ENCODE measurements at places on chromosomes 1 and 21.

DNA sequence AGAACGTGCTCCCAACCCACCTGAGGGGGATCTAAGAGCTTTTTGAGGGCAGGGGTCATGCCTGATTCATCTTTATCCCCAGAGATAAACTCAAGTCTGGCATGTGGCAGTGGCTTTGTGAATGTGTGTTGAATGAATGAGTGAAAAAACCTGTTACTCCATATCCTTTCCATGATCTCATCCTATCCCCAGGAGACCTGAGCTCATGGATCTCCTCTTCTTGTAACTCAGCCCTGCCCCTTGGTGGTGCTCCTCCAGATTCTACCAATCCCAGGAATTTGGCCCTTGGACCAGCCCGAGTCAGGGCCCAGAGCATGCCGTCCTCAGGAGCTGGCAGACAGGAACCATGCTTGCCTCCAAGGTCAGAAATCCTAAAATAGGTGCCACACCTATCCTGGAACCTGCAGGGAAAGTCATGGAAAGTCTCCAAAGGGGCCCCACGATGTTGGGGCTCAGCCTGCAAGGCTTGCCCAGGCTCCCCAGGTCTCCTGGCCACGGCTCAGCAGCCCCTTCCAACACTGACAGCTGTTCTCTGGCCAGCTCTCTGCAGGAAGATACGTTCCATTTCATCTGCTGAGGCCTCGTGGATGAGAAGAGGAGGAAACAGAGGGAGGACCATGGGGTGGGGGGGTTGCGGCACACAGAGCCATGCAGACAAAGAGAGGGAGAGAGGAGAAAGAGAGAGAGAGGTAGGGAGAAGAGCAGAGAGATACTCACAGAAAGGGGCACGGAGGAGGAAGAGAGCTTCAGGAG lies 214.6 kb downstream of the TRABD2B start:
- no peak for DNase-seq

GRCh38 chr21:32539378-32539777 lies 45.9 kb downstream of the TCP10L start:
- DNase-seq: no peak

DNA sequence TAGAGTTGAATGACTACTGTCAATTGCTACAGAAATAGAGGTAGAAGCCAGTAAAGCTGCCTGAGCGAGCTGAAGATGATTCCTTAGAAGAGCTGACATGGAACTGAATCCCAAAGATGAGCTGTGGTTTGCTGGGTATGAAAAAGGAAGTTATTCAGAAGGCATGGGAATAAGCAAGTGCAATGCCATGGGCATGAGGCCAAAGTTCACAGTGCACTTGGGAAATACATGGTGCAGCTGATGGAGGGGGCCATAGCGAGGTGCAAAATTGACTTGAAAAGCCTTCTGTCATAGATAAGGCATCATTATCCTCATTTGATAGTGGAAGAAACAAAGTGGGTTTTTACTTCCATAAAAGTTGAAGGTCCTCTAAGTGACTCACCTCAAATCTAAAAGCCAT lies 88.6 kb downstream of the NEK7 start:
- DNase-seq: no peak

DNA sequence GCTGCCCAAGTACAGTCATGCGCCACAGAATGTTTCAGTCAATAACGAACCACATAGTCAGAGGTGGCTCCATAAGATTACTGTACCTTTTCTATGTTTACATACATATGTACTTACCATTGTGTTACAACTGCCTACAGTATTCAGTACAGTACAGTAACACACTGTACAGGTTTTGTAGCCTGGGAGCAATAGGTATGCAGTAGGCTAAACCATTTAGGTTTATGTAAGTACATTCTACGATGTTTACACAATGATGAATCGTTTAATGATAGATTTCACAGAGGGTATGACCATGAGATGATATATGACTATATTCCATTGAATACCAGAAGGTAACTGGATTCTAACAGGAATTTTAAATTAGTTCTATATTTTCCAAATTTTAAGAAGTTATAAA lies 10.5 kb downstream of the YY1AP1 start:
- DNase-seq: no peak

DNA sequence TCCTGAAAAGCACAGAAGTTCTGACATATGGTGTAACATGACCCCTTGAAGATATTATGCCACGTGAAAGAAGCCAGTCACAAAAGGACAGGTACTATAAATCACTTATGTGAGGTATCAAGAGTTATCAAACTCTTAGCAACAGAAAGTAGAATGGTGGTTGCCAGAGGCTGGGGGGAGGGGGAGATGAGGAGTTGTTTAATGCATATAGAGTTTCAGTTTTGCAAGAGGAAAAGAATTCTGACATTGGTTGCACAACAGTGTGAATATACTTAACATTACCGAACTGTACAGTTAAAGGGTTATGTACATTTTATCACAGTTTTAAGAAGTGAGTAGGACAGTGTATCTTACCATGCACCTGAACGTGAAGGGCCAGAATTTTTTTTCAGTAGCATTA lies 80.0 kb downstream of the USP25 start:
- no peak for DNase-seq

- DNase-seq: no peak
These were observed 404.7 kb downstream of the LMO4 start for GRCh38 chr1:87733386-87733785.

- no peak for DNase-seq
These were observed 2.2 kb downstream of the TTC3 start for GRCh38 chr21:37075214-37075770.

GRCh38 chr1:177411381-177411780 lies 240.6 kb downstream of the BRINP2 start:
- DNase-seq: no peak

DNA sequence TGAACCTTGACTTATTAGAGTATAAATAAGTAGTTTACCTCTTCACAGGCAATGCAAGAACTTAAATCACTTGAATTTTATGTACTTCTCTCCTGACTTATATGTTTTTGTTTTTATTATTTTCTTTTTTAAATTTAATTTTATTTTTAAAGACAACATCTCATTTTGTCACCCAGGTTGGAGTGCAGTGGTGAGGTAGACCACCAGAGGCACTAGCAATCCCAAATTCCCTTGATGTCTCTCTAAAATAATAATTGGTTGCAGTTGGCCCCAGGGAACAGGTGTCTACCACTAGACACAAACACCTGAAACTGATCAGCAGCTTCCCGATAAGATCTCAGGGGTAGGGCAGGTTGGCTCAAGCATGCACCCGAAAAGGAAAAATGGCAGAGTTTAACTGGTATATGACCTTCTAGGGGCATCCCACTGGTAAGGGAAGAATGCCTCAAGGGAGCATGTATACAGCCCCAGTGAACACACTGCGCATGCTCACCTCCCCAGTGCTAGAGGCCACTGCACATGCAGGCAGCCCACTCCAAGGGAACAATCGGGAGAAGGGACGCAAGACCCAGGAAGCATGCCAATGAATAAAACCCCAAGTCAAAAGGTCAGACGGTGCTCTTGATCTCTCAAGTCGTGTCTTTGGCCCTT lies 14.6 kb downstream of the EXOC8 start:
- DNase-seq: no peak

DNA sequence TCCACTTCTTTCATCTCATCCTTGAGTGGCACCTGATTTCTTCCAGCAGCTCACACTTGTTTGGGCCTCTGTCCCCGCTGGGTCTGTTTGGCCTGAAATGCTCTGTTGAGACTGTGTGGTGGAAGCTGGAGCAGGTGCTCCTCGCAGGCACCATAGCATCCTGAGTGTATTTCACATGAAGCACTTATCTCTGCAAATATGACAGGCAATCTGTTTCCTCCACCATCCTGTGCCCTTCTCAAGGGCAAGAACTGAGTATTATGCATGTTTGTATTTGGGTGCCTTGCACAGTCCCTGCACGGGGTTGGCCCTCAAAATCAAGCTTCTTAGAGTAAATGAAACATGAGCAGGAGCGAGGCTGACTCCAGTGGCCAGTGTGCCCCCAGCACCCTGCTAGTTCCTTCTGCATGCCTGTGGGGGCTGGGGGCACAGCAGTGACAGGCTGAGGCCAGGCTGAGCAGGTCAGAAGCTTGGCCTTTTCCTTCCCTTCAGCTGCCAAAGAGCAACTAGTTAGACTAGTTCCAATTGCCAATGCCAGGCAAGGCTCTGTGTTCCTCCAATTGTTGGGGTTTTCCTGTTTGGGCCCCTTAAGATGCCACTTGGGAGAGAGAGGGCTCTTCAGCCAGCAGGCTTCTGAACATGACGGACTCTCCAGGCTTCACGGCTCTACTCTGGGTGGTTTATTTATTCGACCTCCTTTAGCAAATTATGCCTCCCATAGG lies 129.6 kb upstream of the ATP1A1 start:
- DNase-seq: no peak

- DNase-seq: no peak
These were observed 408.1 kb upstream of the RUNX1 start for GRCh38 chr21:35457097-35457804.

DNA sequence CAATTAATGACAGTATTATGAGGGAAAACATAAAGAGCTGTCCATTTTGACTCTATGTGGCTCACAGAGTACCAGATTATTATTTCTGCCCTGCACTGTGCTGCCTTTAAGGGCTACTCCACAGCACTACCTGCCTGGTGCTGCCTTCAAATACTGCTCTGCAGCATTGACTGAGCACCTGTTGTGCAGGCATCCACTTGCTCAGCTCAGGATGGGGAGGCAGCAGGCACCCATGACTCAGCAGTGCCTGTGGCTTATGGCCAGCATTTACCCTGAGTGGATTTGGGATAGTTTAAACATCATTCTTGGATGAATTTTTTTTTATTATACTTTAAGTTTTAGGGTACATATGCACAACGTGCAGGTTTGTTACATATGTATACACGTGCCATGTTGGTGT lies 953 bp upstream of the KPRP start:
- no peak for DNase-seq

DNA sequence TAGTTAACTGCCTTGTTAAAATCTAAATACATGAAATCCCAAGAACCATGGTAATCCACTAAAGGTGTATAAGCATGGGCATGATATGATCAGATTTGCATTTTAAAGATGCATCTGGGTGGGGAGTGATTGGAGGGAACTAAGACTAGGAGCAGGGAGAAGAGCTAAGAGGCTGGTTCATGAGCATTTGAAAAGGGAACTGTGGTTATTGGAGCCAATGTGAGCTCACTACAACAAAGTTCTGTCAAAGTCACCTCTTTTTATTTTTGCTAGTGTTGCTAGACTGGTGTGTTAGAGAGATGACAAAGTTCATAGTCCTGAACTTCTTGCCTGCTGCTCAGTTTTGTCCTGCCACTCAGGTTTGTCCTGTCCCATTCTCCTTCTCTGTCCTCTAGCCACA lies 67.1 kb upstream of the LRRC8D start:
- DNase-seq: no peak

DNA sequence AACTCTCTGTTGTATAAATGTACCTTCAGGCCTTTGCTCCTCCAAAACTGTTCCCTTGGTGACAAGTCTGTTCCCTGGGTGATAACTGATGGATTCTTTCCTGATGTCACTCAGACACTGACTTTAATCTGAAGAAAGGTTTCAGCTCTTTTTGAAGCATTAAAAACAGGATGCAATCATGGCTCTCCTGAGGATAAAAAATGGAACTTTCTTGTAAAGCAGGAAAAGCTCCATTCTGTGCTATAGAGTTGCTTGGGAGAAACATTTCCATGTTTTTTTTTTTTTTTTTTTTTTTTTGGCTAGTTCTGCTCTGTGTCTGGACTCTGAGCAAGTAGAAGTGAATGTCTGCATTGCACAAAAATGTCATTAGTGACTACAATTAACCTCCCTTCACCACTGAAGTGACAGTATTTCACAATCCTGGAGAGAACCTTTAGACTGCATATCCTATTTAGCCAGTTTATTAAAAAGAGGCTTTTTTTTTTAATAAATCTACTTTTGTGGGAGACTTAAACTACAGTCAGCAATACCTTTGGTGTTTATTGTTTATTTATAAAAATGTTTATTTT lies 101.7 kb upstream of the PRMT6 start:
- DNase-seq: no peak

DNA sequence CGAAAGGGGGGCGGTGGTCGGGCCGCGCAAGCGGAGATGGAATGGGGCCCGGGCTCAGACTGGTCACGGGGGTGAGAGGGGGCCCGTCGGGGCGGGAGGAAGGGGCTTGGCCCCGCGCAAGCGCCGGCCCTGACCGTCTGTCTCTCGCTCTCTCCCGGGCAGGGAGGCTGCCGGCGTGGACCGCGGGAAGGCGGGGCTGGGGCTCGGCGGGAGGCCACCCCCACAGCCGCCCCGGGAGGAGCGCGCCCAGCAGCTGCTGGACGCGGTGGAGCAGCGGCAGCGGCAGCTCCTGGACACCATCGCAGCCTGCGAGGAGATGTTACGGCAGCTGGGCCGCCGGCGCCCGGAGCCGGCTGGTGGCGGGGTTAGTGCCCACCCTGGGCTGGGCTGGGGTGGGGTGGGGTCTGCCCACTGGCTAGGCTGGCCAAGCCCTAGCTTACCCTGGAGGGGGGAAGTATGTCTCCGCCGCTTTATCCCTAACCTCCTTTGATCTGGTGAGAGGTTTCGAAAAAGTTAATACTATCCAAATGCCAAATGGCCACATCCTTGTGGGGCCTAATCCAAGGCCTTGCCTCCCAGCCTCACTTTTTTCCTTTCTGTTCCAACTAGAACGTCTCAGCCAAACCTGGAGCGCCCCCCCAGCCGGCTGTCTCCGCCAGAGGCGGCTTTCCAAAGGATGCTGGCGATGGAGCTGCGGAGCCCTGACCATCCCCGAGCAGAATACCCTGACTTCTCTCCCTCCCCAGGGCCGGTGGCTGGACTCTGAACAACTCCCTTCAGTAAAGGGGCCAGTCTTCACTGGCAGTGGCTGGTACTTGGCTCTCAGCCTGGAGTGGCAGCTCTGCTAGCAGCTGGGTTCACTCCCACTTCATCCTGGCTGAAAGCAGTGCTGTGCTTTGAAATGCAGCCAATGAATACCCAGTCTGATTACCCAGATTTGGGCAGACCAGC lies 636 bp upstream of the YRDC start:
- DNase-seq: peak; percentile 30

GRCh38 chr1:161492827-161493226 lies 12.4 kb upstream of the FCGR2A start:
- DNase-seq: no peak

DNA sequence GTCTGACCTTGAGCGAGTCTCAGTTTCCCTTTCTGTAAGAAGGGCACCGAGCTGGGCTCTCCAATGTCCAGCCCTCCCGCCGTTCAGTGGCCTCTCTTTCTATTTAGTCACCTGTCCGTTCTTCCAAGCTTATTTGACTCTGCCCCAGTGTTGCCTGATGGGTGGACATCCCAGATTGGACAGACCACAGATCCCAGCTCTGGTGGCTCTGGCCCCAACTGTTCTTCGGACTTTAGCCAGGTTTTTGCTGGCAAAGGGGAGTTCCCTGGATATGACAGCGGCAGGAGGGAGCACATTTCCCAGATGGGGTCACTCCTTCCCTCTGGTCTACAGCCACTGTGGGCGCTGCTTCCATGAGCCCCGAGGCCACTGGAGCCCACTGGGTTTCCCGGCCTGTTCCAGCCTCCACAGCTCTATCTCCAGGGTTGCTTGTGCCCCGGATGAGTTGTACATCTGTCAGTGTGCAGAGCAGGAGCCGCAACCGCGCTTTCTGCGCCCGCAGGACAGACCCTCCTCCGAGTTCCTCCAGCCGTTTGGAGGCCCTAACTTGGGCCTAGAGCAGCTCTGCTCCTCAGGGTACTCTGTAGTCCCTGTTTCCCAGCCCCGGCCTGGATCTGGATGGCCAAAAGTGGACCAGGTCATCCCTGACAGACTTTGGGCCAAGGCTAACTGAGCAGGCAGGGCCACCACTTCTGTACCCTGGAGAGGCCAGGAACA lies 3.8 kb downstream of the DMBX1 start:
- no peak for DNase-seq

GRCh38 chr1:226736908-226737818 lies 1.9 kb downstream of the ITPKB start:
- no peak for DNase-seq
